ENCODE measurements at places on chromosomes 13 and 19.
A peak's percentile ranks its signal among the peaks of the same experiment; 100 is the strongest.

DNA sequence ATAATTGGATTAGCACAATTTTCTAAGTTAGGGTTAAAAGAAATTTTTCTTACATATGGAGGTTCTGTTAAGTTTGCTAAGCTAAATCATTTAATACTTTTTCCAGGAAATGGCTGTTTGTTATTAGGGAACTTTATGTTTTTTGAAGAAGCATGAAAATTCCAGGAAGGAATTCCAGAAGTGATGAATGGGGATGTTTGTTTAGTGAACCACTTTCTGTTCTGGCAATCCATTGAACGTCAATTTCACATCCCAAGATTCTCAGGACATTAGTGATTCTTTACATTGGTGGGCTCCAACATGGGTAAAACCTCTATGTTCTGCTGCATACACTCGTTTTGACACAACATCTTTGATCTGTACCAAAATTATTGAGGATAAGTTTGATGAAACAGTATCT is 534.4 kb downstream of the IRS2 start:
- no peak for DNase-seq

GRCh38 chr13:66335626-66336025 is 894.5 kb downstream of the PCDH9 start:
- DNase-seq: no peak

DNA sequence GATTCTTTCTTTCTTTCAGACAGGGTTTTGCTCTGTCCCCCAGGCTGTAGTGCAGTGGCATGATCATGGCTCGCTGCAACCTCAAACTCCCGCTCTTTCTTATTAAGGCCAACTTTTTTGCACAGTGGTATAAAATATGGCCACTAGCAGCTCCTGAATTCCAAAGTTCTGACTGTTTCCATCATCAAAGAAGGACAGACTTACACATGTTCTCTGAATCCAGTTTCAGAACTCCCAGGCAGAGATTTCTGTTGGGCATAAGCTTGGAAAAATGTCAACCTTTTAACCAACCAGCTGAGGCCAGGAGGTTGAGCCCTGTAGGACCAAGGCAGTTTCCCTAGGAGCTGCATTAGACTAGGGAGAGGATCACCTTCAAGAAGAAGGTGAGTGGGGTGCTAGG is 184.1 kb downstream of the HS6ST3 start:
- no peak for DNase-seq

- DNase-seq: no peak
Observed at GRCh38 chr13:36815062-36815461, 4.0 kb upstream of the RFXAP start.

- DNase-seq: no peak
Observed at GRCh38 chr13:113845723-113846635, 17.9 kb downstream of the GAS6 start.

- peak; percentile 65 for DNase-seq
Observed at GRCh38 chr13:60970736-60971135, 444.9 kb downstream of the PCDH20 start.

DNA sequence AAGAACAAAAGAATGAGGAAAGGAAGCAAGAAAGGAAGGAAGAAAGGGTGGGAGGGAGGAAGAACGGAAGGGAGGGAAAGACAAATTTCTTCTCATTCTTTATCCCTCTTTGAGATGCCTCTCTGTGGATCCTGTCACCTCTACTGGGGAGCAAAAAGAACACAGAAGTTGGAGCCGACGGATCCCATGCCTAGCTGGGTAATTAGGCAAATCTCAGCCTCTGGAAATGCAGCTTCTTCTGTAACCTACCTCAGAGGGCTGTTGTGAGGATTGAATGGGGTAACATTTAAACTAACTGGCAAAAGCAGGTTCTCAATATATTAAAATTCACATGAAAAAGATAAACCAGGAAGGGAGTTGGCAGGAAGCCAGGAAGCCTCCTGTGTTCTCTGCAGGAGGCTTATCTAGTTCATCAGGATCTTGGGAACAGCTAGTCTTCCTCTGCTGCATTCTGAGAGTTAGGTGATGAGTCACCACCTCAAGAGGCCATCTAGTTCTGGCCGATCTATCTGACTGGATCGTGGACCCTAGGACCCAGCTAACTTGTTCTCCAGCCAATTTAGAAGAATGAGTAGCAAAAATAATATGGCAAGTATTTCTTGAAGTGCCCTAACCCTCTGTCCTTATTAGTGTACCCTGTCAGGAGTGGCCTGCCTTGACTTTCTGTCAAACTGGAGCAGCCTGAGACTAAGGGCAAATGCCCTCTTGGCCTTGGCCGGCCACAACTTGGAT is 15.2 kb upstream of the CPB2 start:
- peak; percentile 32 for DNase-seq

- peak; percentile 42 for DNase-seq
Observed at GRCh38 chr19:3507371-3508120, 1.4 kb downstream of the FZR1 start.

GRCh38 chr19:46635920-46636761 is at the start of gene GNG8:
GNG8 (minus strand) TSS chr19:46636202; CDS start chr19:46634682, 1,520 bp downstream.
- no peak for DNase-seq

GRCh38 chr13:61880578-61881283 is 465.1 kb upstream of the PCDH20 start:
- peak; percentile 58 for DNase-seq

GRCh38 chr19:12783849-12784393 is 7.4 kb upstream of the JUNB start:
- DNase-seq: no peak

DNA sequence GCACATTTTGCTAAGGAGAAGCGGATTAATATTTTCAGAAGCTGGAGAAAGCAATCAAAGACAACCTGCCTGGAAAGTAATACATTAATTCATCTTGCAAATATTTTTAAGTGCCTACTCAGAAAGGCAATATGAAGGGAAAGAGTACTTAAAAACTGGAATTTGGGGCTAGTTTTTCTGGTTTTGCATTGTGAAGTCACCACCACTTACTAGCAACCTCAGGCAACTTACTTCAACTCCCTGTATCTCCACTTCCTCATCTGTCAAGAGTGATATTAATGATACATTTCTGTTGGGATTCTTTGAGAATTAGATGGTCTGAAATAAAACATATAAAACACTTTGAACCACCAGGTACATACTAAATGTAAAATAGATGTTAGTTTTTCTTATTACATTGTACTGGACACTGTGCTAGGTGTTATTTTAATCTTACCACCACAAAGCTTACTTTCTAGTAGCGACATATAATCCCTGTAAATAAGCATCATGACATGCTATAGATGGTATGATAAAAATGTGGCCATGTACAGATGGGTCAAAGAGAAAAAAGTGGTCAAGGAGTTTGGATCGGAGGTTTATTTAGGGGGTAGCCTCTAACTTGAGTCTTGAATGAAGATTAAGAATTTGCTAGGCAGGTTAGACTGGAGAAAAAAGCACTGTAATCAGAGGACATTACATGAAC is 101.2 kb downstream of the SPRY2 start:
- no peak for DNase-seq

GRCh38 chr13:39349391-39349960 is 253.5 kb downstream of the LHFPL6 start:
- DNase-seq: no peak

- no peak for DNase-seq
Observed at GRCh38 chr19:21638776-21639175, 128.6 kb downstream of the ZNF100 start.

DNA sequence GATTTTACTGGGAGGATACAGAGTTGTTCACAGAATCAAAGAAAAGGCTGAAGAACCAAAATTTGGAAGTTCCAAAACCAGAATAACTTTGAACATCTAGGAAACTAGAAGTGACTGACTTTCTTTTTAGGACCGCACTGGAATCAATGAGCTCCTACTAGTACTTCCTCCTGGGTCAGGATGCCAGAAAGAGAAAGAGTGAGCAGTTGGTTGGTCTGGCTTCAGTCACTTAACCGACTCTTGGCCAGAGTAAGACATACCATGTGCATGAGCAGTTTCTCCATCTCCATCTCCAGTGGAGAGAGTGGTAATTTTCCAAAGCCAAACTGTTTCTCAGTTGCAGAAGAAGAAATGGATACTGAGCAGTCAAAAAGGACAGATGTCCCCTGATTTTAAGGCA is 27.1 kb upstream of the MTUS2 start:
- DNase-seq: no peak

GRCh38 chr19:19410553-19411550 is 5.4 kb downstream of the GATAD2A start:
- no peak for DNase-seq

DNA sequence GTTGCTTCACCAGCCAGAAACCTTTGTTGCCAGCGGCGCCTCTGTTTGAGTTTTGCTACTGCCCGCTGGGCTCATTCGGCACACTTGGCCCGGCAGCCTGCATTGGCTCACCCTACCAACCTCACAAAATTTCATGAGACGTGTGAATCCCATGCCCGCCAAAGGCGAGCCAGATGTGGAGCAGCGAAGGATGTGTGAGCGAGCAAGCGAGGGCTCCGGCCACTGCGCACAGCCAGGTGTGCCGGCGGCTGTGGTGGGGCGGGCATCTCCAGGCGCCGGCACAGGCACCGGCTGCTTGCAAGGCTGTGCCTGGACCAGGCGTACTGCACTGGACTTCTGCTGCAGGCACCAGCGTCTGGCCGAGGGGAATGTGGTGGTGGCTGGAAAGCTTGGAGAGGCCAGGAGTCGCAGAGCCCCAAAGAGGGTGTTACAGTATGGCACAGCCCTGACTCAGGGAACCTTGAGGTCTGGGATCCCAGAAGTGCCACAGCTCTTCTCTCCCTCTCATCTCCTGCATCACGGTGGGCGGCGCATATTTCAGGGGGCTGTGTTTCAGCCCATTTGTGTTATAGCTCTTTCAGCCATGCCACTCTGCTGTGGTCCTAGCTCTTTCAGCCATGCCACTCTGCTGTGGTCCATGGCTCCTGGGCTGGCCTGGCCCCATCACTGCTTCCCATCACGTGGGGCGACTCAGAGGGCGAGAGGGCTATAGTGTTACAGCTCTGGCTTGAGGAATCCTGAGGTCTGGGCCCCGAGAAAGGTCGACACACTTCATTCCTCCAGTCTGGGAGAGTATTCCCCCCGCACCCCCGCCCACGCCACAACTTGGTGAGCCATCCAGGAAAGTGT is 592.0 kb upstream of the SLITRK5 start:
- DNase-seq: no peak

DNA sequence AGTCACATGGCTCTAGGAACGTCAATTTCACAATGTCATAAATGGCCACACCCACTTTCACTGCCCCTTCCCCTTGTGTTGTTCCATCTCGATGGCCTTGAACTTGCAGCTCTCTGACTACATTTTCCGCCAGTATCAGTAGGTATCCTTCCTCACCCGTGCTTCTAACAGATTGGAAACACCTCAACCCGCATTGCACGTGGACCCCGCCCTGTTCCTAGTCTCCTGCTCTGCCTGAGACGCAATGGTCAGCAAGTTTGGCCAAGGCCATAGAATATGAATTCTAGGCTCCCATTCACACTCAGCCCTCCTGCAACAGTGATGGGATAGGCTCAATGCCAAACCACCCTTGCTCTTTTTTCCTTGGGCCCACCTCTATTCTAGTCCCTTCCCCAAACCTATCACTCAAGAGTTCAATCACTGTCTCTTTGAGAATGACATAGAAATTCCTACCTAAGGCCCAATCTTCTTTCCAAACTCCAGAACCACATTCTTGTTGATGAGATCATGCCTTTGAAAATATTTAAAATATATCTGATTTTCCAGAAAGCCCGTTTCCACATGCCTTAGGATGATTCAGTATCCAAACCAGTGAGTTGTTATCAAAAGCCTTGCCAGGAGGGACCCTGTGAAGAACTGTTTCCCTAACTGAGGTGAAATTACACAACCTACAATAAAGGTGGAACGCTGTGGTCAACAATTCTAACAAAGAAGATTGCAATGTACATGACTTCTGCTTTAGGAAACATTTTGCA is 334.6 kb downstream of the MYO16 start:
- DNase-seq: no peak

DNA sequence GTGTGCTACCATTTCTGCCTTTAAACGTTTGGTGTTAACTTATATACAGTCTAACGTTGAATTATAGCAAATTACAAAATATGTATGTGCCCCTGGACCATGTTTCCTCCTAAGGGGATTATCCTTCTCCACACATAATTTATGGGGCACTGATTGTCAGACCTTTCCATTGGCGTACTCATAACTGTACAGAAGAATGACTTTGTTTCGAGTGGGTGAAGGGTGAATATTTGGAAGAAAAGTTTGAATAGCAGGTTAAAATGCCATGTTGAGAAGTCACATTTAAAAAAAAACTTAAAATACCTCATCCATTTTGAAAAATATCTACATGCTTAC is 58.8 kb downstream of the SLC10A2 start:
- no peak for DNase-seq

DNA sequence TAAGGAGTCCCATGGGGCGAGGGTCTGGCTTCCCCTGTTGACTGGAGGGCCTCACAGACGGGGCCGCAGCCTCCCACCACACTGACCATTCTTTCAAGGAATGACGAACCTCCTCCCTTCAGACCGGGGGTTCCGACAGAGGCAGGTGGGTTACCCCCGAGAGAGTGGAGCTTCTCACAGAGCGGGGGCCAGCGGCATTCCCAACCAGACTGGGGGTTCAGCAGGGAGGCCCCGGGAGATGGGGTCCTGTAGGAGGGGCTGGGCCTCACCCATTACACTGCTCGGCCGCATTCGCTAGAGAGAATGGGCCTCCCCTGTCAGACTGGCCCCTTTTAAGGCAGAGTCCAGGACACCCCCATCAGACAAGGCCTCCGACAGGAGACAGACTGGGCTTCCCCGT is 15.6 kb upstream of the C2CD4C start:
- no peak for DNase-seq

DNA sequence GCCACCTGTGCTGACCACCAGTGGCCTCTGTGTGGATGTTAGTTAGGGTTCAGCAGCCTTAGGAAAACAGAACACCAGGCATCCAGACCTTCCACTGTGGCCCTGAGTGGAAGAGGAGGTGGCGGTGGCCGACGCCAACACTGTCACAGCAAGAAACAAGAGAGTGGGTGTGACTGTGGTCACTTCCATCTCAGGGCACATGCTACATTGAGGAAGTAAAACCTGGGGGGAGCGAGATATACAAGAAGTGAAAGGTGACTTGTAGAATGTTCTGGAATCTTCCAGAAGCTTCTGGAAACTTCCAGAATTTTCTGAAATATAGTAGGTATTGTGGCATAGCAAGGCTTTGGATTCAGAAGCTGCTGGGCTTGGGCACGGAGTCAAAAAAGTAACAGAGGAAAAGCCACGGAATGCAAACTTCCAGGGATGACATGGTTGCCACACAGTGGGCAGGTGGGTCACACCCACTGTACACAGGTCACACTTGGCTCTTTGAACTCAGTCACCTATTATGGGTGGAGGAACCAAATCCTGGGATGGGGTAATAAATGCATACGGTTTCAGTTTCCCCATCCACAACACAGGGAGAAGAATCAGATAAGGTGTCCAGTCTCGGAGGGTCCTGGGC is 24.3 kb downstream of the GNG7 start:
- DNase-seq: no peak

DNA sequence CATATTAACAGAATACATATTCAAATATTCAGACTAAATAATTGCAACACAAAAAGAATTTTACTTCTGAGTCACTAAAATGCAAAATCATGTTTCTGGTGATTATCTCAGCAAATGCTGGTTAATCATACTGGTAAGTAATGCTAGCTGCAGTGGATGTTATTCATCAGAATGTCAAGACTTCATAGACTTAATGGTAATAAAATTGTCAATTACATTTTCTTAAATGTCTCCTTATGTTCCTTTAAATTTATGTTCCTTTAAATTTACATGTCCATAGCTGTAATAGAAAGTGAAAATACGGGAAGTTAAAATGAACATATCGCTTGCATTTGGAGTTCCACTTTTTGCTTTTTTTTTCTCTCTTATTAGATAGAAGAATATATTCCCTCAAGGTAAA is 853.0 kb downstream of the SLITRK6 start:
- no peak for DNase-seq
